NCI-H524 treated with DMSO at 0.1 percent for 48 hours (cell line): ENCODE measurements at places on chromosomes 3 and 15.

- DNase-seq: no peak
Measured at GRCh38 chr3:45596290-45596791, 1.8 kb downstream of the LIMD1 start.

GRCh38 chr3:67578416-67578815, 76.0 kb downstream of the SUCLG2 start:
- DNase-seq: no peak

DNA sequence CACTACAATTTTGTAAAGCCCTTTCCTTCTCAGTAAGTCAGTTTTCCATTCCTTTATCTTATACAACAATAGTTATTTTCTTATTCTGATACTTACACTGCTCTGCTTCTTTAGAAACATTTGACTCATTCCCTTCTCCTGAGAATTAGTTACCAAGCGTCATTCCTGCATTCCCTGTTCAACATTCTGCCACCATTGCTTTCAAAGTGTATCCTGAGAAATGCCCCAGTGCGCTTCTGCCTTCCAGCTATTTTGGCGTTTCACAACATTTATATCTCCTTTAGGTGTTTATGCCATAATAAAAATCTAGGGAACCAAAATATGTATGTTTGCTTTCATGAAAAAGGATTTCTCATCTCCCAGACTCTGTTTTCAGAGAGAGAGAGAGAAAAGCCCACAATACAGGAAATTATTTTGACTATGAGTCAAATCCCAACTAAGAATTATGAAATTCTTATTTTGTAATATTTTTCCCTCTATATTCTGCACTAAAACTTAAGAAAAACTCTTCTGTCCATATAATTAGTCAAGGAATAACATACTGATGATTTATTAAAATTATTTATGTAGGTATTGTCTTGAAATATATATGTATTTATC, 118.2 kb upstream of the RAP2B start:
- no peak for DNase-seq

GRCh38 chr3:60025096-60026050, 975.5 kb upstream of the CFAP20DC start:
- DNase-seq: no peak

DNA sequence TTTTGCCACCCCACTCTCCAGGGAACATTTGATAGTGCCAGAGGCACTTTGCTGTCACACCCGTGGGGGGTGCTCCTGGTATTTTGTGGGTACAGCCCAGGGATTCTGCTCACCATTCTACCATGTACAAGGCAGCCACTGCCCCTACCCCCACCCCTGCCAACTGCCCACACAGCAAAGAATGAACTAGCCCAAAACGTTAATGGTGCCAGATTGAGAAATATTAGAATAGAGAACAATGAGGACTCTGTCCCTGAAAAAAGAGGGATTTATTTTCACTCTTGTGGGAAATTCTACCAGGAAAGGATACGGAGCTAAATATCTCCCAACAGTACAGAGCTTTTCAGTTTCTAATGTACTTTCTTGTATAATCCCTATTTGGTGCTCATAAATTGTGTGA, 154.5 kb upstream of the SUCLG2 start:
- no peak for DNase-seq

DNA sequence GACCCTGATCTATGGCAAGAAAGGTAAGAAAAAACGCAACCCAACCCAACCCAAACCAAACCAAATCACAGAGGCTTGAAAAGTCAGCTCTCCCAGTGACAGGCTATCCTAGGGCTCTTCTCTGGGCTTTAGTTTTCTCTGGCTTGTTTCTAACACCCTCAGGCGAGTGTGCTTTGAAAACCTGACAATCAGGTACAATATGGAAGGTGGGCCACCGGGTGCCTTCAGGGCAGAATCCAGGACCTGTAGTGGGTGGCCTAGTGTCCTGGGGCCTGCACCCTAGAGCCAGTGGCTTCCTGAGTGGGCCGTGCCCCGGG, 46.8 kb downstream of the BHLHE40 start:
- no peak for DNase-seq

DNA sequence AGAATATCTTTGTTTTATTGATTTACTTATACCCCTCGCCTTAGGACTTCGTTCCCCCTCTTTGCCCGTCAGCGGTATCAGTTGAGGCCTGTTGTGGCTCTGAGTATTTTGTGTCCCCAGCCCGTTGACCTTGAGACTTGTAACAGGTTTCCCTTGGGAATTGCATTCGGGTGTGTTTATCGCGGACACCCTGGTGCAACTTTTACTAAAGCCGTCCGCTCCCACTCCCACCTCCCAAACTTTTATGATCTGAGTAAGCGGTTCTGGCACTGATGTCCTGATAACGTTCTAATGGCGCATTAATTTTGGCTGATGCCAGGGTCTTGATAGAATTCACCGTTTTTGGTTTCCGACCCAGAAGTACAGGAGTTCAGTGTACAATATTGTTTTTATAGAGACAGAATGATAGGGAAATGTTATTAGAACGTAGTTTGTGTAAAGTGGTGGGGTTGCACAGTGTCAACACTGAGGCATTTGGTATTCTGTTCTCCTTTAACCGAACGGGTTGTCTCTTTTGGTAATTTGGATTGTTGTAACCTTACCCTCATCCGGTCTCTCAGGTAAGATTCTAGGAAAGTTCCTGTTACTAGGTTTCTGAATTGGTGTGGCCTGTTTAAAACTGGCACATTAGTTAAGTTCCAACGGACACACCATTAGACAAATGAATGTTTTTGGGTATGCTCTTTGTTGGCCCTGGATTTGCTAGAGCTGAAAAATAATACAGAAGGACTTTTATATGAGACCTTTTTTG, 47.8 kb downstream of the OIP5 start:
- no peak for DNase-seq

- no peak for DNase-seq
Measured at GRCh38 chr3:118977118-118977517, 57.5 kb downstream of the IGSF11 start.

DNA sequence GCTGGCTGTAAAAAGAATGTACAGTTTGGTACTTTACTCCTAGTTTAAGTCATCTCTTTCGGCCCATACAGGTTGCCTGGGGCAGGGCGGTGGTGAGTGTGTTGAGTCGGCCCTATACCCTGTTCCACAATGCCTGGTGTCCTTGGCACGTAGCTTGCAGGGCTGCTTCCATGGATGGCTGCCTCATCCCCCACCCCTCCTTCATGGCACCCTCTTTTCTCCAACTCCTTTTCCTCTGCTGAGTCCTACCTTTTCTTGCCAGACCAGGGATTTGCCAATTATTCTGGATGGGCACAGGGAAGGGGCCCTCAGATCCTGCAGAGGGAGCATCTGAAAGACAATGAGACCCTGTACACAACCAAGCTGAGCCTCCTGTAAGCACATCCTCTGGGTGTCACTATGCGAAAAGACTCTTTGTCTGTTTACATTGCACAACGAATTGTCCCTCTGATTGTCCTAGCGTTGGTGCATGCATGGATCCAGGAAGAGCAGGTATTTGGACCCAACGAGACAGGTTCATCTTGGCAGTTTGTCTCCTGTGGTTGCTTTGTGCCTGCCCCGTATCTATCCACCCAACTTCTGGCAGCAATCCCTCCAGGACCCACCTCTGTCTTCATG, 73.6 kb upstream of the CGNL1 start:
- no peak for DNase-seq

DNA sequence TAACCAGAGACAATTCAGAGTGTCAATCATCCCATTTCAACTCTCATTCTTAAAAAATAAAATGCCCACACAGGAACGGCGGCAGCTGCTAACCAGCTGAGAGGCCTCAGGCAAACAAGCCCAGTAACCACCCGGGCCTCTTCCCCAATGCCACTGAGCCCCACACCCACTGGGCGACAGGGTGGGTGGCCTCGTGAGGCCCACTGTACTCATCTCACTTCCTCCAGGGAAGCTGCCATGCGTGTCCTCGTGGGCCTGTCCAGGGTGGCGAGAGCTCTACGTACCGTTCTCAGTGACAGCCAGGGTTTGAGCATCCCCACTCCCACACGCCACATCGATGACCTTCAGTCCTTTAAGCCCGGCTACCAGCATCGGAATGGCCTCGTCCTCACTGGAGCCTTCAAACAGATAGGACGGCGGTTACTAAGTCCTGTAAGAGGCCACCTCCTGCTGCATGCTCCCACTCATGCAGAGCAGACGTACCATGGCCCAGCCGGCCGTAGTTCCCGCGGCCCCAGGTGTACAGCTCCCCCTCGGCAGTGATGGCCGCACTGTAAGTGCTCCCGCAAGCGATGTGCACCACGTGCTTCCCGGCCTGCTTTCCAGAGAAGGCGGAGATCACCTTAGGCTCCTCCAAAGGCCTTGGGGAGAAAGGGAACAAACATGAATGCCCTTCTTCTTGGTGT, 56.5 kb downstream of the HERC2 start:
- DNase-seq: no peak

- no peak for DNase-seq
Measured at GRCh38 chr3:25142609-25143355, 285.3 kb upstream of the RARB start.

DNA sequence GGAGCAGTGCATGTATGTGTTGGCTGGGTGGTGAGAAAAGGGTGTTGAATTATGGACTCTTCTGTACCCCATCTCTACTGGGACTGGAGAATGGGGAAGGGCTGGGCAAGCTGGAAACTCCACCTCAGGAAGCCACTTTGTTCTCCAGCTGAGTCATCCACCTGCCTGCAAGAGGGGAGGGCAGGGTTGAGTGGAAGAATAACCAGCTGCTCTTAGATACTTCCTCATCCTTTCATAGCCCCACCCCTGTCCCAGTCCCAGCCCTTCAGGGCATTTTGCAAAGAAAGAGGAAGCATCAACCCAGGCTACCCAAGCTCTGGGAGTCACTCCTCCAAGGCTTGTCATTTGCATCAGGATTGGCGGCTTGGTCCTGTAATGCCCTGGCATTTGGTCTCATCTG, 33.1 kb downstream of the RAB11A start:
- DNase-seq: no peak

DNA sequence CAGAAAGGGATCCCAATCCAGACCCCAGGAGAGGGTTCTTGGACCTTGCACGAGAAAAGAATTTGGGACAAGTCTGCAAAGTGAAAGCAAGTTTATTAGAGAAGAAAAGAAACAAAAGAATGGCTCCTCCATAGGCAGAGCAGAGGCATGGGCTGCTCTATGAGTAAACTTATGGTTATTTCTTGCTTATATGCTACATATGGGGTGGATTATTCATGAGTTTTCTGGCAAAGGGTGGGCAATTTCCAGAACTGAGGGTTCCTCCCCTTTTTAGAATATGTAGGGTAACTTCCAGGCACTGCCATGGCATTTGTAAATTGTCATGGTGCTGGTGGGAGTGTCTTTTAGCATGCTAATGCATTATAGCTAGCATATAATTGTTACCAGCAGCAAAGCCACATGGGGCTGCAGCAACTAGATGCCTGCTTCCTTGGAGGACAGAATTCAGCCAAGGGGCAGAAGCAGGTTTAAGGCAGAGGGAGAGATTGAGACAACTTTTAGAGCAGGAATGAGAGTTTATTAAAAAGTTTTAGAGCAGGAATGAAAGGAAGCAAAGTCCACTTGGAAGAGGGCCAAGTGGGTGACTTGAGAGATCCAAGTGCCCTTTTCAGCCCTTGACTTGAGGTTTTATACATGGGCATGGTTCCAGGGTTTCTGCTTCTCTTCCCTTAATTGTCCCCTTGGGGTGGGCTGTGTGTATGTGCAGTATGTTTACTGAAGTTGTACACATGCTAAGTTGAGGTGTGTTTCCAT, 41.3 kb downstream of the METTL6 start:
- no peak for DNase-seq

- DNase-seq: no peak
Measured at GRCh38 chr3:101942356-101942755, 93.0 kb downstream of the NFKBIZ start.

DNA sequence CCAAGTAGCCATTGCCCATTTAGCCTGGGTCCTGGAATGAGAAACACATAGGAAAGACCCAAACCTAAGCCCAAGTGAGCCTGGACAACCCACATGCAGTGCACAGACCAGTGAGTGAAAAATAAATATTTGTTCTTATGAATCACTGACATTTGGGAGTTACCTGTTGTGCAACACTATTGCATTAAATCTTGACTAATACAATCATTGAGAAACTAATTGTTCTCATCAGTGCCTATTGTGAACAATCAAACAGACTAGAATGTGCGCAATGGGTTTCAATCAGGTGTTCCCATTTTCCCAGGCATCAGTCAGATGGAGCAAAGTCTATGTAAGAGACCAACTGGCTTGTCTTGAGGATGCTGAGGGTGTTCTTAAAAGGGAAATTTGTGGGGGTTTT, 54.7 kb upstream of the CNOT10 start:
- DNase-seq: no peak

- DNase-seq: no peak
Measured at GRCh38 chr3:66629982-66630368, 129.2 kb upstream of the LRIG1 start.

- no peak for DNase-seq
Measured at GRCh38 chr3:155339052-155339451, 45.6 kb upstream of the STRIT1 start.

DNA sequence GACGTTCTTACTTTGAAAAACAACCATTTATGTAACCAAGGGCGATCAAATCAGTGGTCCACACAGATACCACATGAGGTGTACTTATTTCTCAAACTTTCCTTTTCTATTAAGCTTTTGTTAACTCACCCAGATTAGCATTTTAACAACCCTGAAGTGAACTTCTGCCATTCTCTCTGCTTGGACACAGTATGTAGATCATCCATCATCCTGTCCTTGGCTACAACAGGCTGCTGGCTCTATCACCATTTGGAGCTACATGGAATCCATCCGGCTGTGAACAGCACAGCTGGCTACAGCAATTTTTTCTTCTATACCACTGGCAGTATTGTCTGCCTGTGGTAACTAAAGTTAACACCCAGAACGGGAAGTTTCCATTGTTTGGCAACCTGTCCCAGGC, 4.4 kb downstream of the SEMA6D start:
- no peak for DNase-seq

- no peak for DNase-seq
Measured at GRCh38 chr3:23036728-23037127, 166.4 kb upstream of the UBE2E2 start.

DNA sequence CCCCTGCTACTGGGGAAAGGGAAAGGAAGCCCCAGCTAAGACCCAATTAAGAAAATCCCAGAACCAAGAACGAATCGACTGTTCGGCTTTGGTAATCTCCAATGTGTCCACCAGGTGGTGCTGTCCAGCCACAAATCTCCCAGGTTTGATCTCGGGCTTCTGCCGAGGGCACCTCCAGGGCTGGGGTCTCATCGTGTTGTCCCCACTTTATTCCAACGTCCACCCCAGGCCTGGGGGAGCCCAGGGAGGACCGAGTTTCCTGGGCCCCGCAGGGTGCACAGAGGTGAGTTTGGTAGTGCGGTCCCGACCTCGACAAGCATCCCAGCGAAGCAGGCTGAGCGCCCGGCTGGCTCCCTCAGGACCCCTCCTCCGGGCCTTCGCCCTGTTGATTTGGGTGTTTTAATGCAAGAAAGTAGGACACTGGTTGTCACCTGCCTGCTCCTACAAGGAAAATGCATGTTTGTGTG, 185.1 kb downstream of the GOLGA6L6 start:
- no peak for DNase-seq

GRCh38 chr3:141795276-141795675, 32.1 kb downstream of the GRK7 start:
- DNase-seq: no peak

- no peak for DNase-seq
Measured at GRCh38 chr3:94004301-94004910, 24.0 kb downstream of the STX19 start.

- DNase-seq: no peak
Measured at GRCh38 chr3:16373341-16373946, 108.4 kb downstream of the OXNAD1 start.

GRCh38 chr3:176919836-176920765, 277.2 kb downstream of the TBL1XR1 start:
- no peak for DNase-seq

- no peak for DNase-seq
Measured at GRCh38 chr15:55743729-55744655, 1.0 kb upstream of the PRTG start.
